ENCODE measurements at places on chromosomes 12 and 14.

- DNase-seq = no peak
Measured at GRCh38 chr12:54829511-54829910, 24.8 kb upstream of the MUCL1 start.

DNA sequence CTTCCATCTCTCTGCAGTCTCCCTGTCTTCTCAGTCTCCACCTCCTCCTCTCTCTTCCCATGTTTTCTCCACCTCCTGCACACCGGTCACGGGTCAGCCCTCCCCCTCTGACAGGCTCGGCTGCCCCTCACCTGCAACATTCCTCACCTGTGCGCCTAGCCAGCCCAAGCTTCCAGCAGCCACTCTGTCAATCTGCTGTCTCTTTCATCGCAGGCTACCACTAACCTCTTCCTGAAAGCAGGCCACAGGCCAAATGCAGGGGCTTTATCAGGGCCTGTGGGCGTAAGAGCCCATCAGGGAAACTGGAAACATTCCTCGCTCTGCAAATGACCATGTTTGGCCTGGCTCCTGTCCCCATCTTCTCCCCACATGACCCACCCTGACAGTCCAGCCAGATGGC is 34.5 kb downstream of the CMKLR1 start:
- no peak for DNase-seq

DNA sequence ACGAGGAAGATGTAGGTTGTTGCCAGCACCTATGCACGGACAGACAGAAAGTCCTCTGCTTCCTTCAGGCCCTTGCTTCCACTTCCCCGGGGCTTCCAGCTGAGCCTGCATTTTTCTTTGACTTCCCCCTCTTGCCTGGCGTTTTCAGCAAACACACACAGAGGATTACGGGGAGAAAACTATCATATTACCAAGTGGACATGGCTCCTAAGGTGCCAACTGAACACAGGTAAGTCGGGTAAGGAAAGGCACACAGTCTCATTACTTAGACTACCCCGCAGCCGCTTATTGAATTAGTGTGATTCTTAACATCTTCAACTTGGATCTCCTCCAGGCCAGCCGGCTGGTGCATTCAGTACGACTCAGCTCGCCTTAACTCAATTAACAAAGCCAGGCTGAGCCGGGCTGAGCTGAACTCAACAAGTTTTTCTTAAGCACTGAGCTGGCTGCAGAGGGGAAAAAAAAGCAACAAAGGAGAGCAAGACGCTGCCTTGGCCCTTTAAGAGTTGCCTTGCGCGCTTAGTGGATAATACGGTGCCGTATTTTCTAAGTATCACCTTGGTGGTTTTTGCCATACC is 19.2 kb upstream of the MAP1LC3B2 start:
- DNase-seq = no peak

DNA sequence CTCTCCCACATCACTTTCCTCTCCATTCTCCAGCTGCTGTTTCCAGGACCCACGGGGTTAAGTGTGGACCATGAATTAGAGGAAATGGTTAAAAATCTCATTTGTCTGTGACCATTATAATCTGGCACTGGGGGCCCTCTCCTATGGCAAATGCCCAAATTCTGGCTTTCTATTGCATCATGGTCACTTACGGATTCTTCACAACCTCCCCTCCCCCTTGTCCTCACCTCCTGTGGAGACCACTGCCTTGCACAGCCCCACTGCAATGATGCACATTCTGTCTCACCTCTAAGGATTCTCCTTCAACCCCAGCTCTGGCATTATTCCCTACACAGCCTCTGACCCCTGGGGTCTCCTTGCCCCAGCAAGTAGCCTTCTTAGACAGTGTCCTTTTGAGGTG is 18.9 kb downstream of the BCAT1 start:
- DNase-seq = no peak

DNA sequence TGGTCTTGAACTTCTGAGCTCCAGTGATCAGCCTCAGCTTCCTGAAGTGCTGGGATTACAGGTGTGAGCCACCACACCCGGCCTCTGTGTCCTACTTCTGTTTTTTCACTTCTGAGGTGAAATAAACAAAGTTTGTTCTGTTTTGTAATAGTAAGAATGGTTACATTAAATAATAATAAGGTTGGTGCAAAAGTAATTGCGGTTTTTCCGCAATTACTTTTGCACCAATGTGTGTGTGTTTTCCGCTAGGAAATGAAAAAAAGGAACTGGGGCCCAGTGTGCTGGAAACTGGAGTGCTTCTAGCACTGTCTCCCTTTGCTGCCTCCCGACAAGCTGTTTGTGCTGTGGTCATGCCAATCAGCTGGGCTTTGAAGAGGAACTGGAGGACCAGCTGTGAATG is 140.9 kb downstream of the NTS start:
- DNase-seq = no peak

GRCh38 chr14:50013198-50013918 is 103.0 kb downstream of the VCPKMT start:
- DNase-seq = no peak

GRCh38 chr14:90698379-90698869 is 117.8 kb downstream of the TTC7B start:
- DNase-seq = no peak

- no peak for DNase-seq
Measured at GRCh38 chr12:91914701-91915100, 230.9 kb downstream of the BTG1 start.

GRCh38 chr14:21526672-21527317 is 649 bp upstream of the SALL2 start:
- no peak for DNase-seq
